ENCODE measurements at places on chromosomes 2 and 18.

DNA sequence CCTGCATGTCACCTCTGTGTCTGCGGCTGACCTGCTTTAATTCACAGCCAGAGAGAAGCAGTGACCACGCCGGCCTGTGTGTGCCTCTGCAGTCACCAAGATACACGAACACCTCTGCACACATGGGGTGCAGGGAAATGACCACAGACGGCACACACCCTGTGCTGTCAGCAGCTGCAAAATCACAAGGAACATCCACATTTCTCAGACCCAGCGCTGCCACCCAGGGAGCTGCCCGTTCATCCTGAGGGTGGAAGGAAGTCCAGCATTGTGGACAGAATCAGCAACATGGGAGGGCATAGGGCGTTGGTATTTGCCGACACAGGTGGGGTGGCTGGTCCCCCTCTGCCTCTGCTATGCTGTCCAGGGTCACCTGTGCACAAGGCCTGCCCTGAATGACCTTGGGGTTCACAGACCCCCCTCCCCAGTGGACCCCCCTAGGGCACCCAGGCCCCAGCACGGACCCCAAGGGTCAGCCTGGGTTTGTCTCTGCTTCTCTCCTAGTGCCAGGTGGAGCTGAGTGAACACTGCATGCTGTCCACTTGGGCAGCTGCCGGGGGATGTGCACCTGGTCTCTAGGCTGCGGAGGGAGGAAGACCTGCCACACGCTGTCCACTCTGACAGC is 107.4 kb downstream of the PXDN start:
- no peak for DNase-seq

DNA sequence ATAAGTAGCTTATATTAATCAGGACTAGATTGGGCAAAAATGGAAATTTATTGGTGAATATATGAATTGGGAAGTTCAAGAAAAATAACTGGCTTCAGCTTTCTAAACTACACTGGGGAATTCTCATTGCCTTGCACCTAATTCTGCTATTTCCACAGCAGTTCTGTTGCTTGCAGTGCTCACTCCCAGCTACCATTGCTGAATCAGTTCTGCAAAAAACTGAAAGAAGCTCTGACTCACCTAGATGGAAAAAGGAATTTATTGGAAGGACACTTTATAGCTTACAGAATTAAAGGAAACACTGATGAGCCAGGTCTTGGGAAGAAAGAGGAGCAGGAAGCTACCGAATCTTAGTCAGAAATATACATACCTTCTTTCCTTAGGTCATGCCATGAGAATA is 60.3 kb upstream of the ACVR1 start:
- DNase-seq, result no peak

GRCh38 chr2:71743995-71744675 is 290.8 kb downstream of the DYSF start:
- DNase-seq, result no peak

GRCh38 chr2:237045449-237045848 is 40.2 kb upstream of the COPS8 start:
- DNase-seq, result no peak

DNA sequence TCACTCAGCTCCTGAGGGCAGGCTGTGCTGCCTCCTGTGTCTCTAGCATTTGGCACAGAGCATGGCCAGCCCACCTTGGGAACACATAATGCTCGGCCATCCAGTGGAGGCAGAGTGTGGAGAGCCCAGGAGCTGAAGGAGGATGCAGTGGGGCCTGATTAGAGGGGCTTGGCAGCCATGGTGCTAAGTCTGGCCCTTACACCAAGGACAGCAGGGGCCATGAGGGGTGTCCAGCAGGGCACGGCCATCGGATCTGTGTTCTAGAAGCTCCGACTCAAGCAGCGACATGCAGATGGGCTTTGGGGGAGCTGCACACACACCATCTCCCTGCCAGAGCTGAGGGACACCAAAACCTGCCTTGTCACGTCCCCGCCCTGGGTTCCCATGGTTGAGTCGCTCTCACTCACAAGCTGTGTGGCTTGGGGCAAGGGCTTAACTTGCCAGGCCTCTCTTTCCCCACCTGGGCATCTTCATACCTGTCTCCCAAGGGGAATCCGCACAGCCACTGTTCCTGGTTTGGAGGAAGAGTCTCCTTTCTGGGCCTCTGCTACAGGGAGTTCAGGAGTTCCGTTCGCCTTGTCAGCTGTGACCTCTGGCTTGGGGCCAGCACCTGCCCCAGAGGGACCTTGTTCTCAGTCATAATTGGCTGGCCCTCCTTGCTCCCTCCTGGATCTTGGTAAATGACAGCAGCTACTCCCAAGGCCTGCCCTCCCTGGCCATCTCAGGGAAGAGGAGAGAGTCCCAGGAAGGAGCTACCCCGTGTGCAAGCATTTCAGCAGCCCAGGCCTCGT is 1.3 kb upstream of the TOGARAM2 start:
- DNase-seq, result no peak

DNA sequence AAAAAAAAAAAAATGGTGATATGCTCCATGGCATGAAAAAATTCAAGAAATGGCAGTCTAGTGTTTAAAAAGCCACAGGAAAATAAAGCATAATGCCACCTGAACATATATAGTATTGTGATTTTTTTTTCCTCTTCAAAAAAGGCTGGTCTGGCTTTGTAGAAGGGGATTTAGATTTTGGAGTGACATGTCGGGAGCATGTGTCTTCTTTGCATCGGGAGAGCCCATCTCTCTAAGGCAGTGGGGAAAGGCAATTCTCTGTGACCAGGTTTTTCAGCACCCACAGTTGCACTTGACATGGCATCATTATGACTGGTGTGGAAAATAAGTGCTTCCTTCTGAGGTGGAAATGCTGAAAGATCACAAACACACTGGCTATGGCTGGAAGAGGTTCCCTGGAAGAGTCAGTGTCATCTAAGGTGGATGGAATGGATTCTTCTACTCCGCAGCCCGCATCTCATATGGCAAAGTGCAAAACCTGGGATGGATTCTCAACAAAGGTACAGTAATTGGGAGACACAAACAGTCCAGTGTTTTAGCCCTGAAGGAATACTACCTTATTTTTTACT is 172.5 kb downstream of the AGAP1 start:
- peak; percentile 62 for DNase-seq

DNA sequence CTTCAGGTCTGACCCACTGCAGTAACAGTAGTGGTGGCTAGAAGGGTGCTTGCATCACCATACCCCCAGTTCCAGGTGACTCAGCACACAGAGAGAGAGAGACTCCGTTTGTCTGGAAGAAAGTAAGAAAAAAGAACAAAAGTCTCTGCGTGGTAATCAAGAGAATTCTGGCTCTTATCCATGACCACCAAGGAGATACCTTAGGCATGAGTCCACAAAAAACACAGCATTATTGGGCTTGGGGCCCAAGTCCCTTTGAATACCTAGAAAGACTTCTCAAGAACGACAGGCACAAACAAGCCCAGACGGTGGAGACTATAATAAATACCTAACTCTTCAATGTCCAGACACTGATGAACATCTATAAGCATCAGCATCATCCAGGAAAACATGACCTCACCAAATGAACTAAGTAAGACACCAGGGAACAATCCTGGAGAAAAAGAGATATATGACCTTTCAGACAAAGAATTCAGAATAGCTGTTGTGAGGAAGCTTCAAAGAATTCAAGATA is 21.7 kb upstream of the BAZ2B start:
- no peak for DNase-seq

DNA sequence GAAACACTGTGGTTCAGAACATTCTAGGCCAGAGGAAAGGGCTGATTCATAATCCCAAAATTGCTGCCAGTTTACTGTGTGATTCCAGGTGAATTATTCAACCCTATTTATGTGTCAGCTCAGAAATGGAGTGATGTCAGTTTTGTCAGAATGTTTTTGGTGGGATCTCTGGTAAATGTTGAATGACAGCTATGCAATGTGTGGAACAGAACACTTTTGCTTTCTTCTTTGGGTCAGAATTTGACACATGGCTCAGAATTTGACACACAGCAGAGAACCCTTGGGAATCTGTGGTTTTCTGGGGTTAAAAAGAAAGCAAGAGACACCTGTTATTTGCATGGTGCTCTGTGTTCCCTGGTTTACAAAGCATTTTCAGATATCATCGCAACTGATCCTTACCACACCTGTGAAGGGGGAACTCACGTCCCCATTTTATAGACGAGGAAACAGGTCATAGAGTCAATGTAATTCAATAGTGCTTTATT is 1.6 kb upstream of the MTA3 start:
- DNase-seq, result peak; percentile 11

Measured in MM.1S (cell line).